ENCODE measurements at places on chromosomes 13 and 19.

GRCh38 chr13:113547238-113547971 is 37.1 kb upstream of the TFDP1 start:
- no peak for DNase-seq

GRCh38 chr13:94249512-94249911 is 230.0 kb downstream of the DCT start:
- DNase-seq: no peak

DNA sequence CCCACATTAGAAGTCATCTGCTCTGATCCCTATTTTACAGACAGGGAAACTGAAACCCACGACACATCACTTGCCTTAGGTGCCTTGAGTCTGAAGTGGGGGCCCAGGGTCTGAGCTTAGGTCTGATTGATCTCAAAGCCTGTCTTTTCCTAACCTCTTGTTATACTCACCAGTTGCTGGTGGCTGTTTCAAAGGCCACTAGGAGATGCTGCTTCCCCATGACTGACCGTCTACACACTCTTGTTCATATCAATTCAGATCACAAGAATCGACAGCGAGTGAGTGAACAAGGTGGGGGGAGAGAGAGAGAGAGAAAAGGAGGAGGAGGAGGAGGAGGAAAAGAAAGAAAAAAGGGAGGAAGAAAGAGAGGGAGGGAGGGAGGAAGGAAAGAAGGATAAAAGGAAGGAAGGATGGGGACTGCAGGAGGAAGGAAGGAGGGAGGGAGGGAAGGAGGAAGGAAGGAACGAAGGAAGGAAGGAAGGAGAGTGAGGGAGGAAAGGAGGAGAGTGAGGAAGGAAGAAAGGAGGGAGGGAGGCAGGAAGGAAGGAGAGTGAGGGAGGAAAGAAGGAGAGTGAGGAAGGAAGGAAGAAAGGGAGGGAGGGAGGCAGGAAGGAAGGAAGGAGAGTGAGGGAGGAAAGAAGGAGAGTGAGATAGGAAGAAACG is 3.3 kb downstream of the OR10H1 start:
- DNase-seq: no peak

GRCh38 chr13:73767191-73767741 is 366.9 kb downstream of the KLF12 start:
- no peak for DNase-seq

DNA sequence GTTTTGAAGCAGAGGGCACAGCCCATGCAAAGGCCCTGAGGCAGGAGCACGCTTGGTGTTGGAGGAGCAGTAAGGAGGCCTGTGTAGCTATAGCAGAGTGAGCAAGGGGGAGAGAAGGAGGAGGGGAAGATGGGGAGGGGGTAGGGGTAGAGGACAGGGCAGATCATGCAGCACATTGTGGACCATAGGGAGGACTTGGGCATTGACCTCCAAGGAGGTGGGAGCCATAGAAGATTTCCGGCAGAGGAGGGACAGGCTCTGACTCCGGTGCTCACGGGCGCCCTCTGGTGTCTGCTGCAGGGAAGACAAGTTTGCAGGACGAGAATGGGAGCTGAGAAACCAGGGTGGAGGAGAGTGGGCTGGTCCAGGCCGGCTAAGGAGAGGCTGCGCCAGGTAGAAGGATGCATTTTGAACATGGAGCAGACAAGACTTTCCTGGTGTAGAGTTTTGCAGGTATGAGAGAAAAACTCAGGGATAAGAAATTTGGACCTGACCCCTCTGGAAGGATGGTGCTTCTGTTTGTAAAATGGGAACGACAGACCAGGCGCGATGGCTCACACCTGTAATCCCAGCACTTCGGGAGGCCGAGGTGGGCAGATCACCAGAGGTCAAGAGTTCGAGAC is 13.7 kb upstream of the CREB3L3 start:
- DNase-seq: peak; percentile 80

GRCh38 chr13:29572575-29572974 is 22.9 kb downstream of the SLC7A1 start:
- DNase-seq: no peak

- DNase-seq: no peak
Observed at GRCh38 chr13:110976785-110977184, 61.9 kb upstream of the ANKRD10 start.

DNA sequence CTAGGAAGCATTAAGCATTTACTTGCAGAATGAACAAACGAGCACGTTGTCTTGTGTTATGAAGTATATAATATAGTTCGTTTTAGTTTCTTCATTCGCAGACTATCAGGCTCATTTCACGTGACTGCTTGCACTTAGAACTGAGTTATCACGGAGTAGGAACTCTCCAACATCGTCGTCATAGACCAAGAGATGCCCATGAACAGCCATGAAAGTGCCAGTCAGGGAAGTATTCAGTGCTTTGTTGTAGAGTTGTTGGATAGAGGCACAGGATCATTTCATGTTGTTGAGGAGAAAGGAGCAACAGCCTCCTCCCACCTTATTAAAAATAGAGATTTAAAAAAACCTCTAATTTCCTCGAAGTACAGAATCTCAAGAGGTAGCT is 977 bp upstream of the IL17D start:
- DNase-seq: peak; percentile 44

DNA sequence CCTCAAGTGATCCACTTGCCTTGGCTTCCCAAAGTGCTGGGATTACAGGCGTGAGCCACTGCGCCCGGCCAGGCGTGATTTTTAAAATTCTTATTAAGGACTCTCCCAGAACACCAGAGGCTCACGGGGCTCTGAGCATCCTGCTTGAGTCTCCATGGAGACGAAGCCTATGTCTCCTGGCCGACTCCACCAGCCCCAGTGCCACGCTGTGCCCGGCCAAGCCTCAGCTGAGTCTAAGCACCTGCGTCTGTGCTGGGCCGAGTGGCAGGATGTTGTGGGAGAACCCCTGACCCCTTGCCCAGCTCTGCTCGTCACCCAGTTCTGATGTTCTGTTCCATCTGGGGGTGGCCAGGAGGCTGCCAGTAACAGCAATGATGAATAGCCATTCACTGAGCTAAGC is 3.9 kb upstream of the CELF5 start:
- no peak for DNase-seq

DNA sequence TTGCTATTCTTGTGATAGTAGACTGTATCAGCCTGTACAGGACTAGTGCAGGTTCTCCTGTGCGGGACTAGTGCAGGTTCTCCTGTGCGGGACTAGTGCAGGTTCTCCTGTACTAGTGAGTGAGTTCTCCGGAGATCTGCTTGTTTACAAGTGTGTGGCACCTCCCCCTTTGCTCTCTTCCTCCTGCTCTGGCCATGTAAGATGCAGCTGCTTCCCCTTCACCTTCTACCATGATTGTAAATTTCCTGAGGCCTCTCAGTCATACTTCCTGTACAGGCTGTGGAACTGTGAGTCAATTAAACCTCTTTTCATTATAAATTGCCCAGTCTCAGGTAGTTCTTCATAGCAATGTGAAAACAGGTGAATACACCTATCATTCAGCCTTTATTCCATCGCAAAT is 289.6 kb downstream of the TEX29 start:
- DNase-seq: peak; percentile 20

DNA sequence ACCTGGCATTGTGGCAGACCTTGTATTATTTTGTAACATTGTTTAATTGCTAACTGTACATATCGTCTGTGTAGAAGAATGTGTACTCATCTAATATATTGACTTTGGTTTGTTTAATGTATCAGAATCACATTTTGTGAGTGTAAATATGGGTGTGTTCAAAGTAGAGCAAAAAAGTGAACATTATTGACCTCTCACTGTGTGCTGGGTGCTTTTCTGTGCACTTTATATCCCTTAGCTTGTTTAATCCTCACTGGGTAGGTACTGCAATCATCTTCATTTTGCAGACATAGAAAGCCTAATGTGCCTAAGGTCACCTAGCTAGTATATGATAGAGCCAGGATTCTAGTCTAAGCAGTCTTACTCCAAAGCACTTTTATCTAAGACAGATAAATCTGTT is 245.1 kb downstream of the MAB21L1 start:
- DNase-seq: no peak

GRCh38 chr13:112468069-112468468 is 91.9 kb downstream of the SPACA7 start:
- no peak for DNase-seq

- DNase-seq: no peak
Observed at GRCh38 chr13:73403355-73404120, 344.7 kb downstream of the KLF5 start.

- DNase-seq: no peak
Observed at GRCh38 chr13:33127009-33127551, 110.9 kb downstream of the KL start.

- DNase-seq: no peak
Observed at GRCh38 chr13:34025746-34026145, 207.8 kb downstream of the RFC3 start.

DNA sequence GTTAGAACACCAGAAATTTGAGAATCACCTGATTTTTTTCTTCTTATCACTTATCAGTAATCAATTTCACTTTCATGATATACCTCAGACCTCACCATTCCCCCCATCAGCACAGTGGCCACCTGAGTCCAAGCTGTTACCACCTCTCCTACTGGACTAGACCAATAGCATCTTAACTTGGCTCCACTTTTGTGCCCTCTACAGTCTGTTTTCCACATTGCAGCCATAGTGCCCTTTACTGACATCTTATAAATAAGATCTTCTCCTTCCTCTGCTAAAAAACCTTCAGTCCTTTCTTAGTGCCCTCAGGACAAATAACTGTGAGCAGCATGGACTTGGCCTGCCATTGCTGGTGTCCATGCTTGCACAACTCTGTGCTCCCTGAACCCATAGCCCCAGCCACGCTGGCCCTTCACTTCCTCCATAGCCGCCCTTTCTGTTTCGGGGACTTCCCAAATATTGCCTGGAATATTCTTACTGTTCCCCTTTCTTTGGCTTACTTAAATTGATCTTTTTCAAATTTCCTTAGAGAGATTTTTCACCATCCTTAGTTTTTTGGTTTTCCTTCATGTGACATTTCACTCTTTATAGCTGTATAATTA is 380.8 kb downstream of the LMO7 start:
- peak; percentile 40 for DNase-seq

GRCh38 chr19:3986260-3987041 is 1.2 kb upstream of the EEF2 start:
- DNase-seq: peak; percentile 82

DNA sequence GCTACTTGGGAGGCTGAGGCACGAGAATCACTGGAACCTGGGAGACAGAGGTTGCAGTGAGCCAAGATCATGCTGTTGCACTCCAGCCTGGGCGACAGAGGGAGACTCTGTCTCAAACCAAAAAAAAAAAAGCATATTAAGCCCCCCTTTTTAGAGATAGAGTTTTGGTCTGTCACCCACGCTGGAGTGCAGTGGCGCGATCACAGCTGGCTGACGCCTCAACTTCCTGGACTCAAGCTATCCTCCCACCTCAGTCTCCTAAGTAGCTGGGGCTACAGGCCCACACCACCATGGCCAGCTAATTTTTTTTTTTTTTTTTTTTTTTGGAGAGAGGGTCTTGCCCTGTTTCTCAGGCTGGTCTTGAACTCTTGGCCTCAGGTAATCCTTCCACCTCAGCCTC is 34.2 kb upstream of the MAP3K10 start:
- DNase-seq: no peak

DNA sequence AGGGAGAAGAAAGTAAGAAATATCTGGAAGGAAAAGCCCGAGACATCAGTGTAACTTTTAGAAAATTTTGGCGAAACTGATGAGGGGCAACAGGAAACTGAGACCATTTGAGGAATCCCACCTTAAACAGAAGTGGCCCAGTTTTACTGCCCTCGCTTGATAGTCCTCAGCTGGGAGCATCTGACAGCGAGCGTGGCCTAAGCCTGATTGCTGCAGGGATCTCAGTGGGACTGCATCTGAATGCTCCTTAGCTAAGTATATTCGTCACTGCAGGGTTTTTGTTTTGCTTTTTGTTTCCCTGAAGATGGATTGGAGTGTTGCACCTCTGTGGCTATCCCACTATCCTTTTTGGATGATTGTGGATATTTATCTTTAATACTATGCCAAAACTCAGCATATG is 262.7 kb upstream of the KLHL1 start:
- DNase-seq: no peak

DNA sequence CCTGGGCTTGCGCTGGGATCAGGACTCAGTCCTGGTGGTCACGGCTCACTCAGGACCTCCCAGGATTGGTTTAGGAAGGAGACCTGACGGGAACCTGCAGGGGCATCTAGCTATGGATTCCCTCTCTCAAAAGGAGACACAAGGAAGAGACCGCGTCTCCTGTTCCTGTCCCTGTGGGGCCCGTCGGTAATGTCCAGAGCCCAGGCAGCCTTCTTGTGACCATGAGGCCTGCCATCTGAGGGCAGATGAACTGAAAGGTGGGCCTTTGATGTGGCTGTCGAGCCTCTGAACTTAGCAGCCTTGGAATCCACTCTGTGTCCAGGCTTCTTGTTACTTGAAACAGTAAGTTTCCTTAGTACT is 31.5 kb upstream of the MIER2 start:
- no peak for DNase-seq

GRCh38 chr19:18764591-18765051 is 26.5 kb downstream of the COMP start:
- no peak for DNase-seq

GRCh38 chr13:26660766-26661165 is 99.8 kb downstream of the GPR12 start:
- DNase-seq: peak; percentile 26
